GM12865 (cell line): ENCODE measurements at places on chromosomes 16 and 17.

DNA sequence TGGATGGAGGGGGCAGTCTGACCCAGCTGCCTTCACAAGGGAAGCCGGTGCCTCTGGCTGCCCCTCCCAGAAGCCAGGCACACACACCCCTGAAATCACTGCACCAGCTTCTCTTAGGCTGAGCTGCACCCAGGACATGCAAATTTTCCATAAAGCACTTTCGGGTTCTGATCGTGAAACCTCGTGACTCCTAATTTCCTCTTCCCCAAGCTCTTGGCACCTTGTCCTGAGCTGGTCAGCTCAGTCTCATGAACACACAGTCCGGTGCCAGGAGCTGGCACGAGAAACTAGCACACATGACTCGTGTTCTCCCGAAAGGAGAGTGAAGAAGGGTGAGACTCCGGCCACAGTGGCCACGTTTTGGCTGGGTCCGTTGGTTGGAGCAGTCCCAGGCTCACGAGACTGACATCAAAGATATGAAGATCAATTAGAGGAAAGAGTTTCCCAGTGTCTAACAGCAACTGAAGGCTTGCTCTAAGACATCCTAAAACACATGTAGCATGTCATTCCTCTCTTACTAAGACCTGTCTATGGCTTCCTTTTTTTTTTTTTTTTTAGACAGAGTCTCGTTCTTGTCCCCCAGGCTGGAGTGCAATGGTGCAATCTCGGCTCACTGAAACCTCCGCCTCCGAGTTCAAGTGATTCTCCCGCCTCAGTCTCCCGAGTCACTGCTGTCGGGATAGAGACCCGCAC lies 9.2 kb upstream of the ABR start:
- DNase-seq = peak; percentile 72

DNA sequence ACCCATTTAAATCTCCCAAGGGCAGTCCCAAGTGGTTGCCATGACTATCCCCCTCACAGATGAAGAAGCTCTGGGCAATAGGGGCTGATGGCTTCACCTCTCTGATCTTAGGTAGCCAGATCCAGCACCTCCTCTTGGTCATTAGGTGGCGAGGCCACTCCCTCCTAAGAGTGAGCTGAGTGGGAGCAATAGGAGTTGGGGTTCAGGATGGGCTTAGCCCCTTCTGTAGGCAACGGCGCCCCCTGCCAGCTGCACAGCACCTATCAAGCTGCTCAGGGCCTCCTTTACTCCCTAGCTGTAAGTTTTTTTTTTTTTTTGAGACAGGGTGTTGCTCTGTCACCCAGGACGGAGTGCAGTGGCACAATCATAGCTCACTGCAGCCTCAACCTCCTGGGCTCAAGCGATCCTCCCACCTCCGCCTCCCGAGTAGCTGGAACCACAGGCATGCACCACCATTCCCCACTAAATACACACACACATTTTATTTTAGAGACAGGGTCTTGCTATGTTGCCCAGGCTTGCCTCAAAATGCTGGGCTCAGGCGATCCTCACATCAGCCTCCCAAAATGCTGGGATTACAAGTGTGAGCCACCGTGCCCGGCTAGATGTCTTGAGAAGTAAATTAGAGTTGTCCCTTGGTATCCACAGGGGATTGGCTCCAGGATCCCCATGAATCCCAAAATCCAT lies 3.5 kb upstream of the RRAD start:
- peak; percentile 53 for DNase-seq

GRCh38 chr17:22459331-22459952 lies 767.1 kb downstream of the KCNJ18 start:
- DNase-seq = no peak

GRCh38 chr16:79599837-79600637 lies 500 bp downstream of the MAF start:
- DNase-seq = peak; percentile 23

DNA sequence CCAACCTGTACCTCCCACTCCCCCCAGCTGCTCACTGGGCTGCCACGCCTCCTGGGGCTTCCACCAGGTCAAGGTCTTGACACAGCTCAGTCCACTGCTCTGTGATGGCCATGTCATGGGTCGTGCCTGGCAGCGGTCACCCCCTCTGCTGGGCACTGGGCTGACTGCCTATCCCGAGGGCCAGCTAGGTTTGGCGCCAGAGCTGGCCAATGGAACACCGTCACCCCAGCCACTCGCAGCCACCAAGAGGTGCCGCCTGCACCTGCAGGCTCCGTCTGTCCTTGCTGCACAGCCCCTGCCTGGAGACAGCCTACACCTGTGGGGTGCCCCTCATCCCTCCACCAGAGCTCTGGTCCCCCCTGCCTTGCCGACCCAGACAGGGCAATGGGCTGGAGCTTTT lies 4.5 kb upstream of the RAB40C start:
- no peak for DNase-seq

- DNase-seq = no peak
Measured at GRCh38 chr16:89065458-89065822, 28.2 kb upstream of the ACSF3 start.

DNA sequence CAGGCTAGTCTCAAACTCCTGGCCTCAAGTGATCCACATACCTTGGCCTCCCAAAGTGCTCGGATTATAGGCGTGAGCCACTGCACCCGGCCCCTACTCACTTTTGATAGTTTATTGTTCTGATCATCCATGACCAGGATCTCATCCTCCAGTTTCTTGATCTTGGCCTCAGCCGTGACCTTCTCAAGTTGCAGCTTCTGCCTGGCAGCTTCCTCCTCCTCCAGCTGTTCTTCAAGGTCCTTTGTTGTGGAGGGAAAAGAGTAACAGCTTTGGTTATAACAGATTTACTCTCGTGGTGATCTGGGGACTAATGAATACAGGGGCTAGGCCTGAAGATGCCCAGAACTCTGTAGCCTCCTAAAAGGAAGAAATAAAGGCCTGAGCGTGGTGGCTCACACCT lies 89.9 kb downstream of the NDE1 start:
- no peak for DNase-seq

GRCh38 chr17:41065829-41066624 lies at the start of gene KRTAP2-4:
KRTAP2-4 (minus strand) TSS chr17:41065879; CDS start chr17:41065845, 34 bp downstream.
- DNase-seq = no peak

- DNase-seq = no peak
Measured at GRCh38 chr16:10637337-10638037, 57.1 kb upstream of the EMP2 start.

GRCh38 chr16:89478576-89479221 lies 11.7 kb downstream of the ANKRD11 start:
- DNase-seq = no peak

DNA sequence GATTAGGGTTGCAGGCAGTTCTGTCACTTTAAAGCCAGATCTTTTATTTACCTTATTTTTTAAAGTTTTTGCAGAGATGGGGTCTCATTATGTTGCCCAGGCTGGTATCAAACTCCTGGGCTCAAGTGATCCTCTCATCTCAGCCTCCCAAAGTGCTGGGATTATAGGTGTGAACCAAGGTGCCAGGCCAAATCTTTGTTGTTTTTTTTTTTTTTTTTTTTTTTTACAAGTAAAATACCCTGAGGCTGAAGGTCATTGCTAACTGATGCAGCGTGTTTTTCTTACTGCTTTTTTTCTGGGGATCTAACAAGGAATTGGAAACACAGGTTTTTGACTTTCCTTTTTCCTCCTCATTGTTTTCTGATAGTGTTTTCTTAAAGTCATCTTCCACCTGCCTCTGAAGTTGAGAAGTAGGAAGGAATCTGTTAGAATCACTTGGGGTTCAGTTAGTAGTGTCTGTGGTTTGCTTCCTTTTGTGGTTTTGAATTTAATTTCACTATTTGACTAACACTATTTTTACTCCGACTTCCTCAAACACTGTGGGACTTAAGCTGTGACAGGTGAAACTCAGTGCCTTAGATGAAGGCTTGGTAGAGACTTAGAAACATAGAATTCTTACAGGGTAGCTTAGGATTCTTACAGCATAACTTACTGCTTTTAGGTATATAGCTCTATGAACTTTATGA lies 22.2 kb downstream of the CLTC start:
- DNase-seq = peak; percentile 79

DNA sequence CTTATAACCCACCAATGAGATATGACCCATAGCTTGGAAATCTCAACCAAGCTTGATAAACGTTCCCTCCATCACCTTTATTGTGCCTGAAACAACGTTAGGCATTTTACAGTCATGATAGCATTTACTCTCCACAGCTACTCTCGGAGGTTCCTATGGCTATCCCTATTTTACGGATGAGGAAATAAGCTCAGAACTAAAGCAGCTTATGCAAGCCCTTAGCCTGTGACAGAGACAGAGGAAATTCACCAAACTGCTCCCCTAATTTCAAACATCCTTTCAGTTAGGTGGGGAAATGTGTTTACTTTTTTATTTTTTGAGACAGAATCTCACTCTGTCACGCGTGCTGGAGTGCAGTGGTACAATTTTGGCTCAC lies 18.7 kb downstream of the DCUN1D3 start:
- DNase-seq = no peak

DNA sequence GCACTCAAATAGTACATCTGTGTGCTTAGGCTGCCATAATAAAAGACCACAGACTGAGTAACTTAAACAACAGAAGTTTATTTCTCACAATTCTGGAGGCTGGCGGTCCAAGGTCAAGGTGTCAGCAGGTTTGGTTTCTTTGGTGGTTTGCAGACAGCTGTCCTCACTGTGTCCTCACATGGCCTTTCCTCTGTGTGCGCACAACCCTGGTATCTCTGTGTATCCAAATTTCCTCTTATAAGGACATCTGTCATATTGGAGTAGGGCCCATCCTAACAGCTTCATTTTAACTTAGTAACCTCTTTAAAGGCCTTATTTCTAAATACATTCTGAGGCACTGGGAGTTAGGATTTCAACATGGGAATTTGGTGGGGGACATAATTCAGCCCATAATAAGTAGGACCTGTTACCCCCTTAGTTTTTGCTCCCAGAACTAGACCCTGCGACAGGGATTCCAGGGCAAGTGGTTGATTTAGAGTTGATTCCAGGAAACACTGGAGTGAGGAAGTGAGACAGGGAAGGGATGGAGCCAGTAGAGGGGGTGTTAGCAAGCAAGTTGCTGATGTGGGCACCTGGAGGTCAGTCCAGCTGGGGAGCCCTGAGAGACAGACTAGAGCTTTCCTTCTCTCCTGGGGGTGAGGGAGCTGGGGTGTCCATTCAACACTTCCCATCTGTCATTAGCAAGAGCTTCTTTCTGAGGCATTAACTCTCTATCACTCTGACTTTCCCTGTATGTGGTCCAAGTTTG lies 10.9 kb upstream of the ALKBH5 start:
- DNase-seq = no peak

GRCh38 chr17:57130708-57131461 lies 45.8 kb downstream of the AKAP1 start:
- peak; percentile 88 for DNase-seq

GRCh38 chr17:62892061-62892675 lies 73.9 kb upstream of the TANC2 start:
- DNase-seq = no peak

GRCh38 chr17:32567086-32567485 lies 80.3 kb downstream of the CDK5R1 start:
- no peak for DNase-seq

GRCh38 chr17:78174870-78175642 lies 6.7 kb downstream of the SYNGR2 start:
- no peak for DNase-seq

- DNase-seq = no peak
Measured at GRCh38 chr16:87252269-87252970, 64.8 kb downstream of the C16orf95 start.

GRCh38 chr17:55484575-55484974 lies 26.7 kb downstream of the SMIM36 start:
- DNase-seq = no peak

- DNase-seq = peak; percentile 82
Measured at GRCh38 chr16:1876468-1876867, 4.5 kb upstream of the MEIOB start.

DNA sequence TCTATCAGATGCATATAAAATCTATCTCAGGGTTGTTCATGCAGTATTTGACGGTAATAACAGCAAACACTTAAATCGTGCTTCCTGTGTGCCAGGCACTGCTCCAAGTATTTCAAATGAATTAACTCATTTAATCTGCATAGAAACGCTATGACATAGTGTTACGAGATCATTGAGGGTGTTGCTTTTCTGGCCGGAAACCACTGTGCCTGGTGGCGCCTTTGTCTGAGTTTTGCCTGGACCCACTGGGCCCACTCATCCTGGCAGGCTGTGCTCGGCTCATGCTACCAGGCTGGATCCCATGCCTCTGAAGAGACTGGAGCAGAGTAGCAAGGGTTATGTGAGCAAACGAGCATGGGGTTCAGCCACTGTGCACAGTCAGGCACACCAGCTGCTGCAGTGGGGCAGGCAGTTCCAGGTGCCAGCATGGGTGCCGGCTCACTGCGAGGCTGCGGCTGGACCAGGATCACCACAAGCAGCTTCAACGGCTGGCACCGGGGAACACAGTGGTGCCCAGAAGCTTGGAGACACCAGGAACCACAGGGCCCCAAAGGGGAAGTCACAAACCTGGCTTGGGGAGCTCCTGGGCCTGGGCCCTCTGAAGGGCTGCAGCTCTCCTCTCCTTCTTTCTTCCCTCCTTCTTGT lies 45.9 kb upstream of the CLEC19A start:
- no peak for DNase-seq

DNA sequence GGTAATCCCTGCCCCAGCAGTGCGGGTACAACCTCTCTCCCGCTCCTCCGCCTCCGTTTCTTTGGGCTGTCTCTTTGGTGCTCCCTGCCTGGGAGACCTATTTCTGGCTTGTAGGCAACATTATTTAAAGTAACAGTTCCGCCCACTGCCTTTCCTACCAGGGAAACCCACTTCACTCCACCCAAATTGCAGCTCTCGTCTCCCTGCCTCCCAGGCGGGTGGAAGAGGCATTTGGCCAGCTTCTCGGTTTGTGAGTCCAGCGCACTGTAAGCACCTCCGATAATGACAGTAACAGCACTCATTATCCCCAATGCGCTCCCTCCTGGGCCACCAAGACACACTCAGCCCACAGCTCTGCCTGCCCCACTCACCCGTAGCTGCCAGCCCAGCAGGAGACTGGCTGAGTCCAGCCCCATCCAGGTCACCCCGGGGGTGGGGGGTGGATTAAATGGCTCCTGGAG lies 165.1 kb upstream of the CDC42EP4 start:
- no peak for DNase-seq

- no peak for DNase-seq
Measured at GRCh38 chr16:4654964-4655590, 30.5 kb downstream of the MGRN1 start.

DNA sequence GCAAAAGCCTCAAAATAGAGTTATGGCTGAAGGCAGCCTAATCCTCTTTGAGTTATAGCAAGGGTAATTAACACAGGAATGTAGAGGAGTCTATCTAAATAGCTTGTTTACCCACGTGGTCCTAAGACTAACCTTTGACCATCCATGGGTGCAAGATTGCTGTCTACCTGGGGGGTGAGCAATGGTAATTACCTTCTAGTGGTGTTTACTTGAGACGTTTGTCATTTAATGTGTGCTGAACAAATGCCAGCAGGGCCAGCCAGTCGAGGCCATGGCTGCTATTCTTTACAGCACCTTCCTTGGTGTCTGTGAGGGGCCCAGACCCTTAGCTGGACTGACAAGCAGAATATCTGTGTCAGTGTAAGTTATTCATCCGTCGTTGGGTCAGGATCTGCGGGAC lies 13.9 kb upstream of the PRPSAP1 start:
- no peak for DNase-seq
